ENCODE measurements at places on chromosomes 6 and 20.

GRCh38 chr20:43842126-43843020 lies 72.3 kb upstream of the TOX2 start:
- no peak for DNase-seq

DNA sequence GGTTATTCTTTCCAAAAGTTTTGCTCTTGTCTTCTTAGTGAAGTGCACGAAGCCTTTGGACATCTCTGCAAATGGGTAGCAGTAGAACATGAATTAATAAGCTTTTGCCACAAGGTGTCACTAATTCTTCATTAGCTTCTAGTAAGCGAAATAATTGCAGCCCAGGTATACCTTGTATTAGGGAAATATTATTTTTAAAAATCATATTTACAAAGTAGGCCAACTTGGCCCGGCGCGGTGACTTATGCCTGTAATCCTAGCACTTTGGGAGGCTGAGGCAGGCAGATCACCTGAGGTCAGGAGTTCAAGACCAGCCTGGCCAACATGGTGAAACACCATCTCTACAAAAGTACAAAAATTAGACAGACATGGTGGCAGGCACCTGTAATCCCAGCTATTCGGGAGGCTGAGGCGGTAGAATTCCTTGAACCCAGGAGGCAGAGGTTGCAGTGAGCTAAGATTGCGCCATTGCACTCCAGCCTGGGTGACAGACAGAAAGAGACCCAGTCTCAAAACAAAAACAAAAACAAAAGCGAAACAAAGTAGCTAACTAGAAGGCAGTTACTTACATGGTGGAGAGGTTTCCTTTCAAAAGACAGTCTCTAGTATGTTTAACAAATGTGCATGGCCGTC lies 8.8 kb upstream of the RSPH3 start:
- DNase-seq: no peak

DNA sequence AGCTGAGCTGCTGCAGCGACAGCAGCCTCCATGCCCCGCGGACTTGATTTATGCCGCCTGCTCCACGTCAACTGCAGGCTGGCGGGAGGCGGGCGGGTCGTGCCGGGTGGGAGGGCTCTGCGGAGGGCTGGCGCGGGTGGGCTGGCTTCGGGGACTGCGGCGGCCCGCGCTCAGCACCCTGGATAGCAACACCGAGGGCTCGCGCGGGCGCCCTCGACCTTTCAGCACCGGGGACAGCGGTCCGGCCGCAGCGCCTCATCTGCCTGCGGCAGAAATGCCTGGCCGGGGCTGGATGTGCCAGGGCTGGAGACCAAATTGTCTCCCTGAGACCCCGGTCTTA lies 792 bp downstream of the SNAP25 start:
- no peak for DNase-seq

DNA sequence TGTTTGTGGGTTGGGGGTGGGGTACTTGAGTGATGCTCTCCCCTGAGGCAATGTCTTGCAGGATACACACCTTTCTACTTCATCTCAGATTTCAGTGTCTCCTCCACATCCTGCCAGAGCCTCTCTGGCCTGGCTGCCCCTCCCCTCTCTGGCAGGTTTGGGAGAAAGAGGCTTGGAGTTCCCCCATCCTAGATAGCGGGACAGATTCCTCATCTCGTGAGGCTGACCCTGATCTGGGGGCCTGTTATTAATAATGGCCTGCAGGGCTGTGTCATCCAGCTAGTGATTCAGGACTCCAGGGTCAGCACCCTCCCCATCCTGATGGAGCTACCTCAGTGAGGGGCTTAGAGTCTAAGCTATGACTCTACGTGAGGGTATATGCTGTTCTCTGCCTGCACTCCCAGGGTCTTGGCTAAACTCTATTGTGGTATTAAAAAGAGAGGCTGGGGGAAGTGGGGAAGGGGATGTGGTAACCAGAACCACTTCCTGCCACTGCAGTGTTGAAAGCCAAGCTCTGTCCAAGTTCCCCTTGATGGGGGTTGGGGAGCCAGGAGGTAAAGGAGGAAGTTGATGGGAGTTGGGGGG lies 3.7 kb upstream of the MMP9 start:
- DNase-seq: no peak

GRCh38 chr6:132101535-132101934 lies 150.4 kb upstream of the CCN2 start:
- no peak for DNase-seq

GRCh38 chr6:152680151-152680550 lies 17.5 kb upstream of the MYCT1 start:
- DNase-seq: no peak

DNA sequence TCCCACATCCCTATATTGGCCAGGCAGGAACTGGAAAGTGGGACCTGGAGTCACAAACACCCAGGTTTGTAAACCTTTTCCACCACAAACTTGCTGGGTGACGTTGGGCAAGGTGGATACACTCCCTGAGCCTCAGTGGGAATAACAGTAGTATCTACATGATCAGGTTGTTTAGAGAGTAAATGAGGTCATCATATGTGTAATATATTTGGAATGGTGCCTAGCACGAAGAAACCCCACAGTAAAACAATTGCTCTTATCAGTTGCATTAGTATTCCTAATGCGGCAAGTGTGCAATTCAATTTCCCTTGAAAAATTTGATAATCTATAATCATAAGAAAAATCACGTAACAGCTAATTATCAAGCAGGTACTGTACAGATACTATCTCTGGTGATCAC lies 51.9 kb downstream of the HIVEP2 start:
- DNase-seq: no peak

DNA sequence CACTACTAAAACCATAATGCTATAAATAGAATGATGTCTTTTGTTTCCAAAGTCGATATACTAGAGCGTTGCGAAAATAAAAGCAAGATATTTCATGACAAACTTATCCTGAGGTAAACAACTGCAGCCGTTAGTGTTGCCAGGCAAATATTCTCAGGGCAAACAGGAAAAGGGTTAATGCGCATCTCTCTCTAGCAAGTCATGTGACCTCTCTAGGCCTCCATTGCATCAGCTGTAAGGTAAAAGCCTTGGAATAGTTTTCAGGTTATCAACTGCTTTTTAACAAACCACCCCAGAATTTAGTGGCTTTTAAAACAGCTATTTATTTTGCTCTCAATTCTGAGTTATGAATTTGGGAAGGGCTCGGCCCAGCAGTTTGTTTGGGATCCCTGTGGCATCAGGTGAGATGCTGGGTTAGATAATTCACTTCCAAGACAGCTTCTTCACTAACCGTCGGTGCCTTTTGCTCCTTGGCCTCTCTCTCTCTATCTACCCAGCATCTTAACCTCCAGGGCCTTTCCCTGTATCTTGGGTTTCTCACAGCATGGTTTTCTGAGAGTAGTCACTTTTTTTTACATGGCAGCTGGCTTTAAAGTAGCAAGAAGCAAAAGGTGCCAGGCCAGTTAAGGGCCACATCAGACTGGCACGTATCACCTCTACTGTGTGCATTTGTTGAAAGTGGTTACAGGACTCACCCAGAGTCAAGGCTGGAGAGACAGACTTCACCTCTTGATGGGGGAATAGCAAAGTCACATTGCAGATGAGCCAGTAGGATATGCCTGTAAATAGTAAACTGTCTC lies 39.2 kb upstream of the LTV1 start:
- DNase-seq: no peak

DNA sequence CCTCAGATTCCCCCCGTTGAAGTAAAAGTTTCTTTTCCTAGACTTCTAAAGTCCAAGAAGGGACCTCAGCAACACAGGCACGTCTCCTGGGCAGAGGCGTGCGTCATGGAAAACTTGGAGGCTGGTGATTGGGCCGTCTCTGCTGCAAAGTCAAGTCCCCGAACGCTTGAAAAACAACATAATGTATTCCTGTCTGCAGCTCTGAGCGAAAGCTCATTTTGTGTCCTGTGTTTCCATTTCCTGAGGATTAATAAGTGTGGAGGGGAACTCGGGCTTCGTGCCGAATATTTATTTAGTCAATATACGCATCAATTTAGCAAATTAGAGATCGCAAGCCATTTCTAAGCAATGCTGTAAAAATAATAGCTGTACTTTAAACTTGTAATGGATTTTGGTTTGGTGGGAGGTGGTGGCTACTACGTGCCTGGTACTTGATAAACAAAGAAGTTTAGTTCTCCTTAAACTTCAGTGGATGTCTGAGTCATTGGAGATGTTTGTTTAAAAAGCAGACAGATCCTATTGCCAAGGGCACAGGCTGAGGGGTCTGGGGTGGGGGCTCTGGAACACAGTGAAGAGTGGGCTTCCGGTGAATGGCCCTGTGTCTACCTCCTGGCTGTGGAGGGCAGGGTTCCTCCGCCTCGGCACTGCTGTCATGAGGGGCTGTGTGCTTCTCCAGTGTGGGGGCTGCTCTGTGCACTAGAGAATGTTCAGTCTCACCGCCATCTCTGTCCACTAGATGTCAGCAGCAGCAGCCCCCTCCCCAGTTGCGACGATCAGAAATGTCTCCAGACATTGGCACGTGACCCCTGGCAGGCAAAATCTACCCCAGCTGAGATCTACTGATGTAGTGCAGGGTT lies 21.8 kb downstream of the PCK1 start:
- no peak for DNase-seq

DNA sequence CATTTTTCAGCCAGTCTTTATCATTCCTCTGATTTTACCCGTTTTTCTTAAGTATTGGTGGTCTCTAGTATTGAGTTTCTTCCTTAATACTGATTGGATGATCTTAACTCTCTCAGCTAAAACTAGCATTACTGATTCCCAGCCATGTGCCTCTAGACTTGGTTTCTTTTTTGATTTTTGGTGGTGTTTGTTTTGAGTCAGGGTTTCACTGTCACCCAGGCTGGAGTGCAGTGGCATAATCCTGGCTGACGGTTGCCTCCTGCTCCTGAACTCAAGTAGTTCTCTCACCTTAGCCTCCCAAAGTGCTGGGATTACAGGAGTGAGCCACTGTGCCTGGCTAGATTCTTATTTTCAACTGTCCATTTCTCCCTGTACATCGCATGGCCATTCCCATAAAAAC lies 24.9 kb downstream of the DPPA5 start:
- DNase-seq: no peak

DNA sequence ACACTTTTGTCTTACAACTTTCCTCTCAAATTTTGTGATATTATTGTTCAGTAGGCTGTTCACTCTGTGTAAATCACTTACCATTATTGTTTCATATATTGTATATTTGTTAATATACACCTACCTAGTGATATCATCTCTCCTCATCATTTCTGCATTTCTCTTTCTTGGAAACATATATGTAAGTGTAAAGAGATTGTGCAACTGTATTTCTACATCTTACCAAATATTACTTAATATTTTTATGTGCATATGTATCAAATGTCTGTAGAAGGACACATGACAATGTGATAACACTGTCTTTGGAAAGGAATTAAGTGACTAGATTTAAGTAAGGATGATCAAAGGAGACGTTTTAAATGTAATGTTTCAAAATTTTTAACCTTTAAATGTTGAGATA lies 30.2 kb downstream of the ZNF322 start:
- no peak for DNase-seq

Data from stimulated activated CD4-positive, alpha-beta T cell treated with anti-CD3 and anti-CD28 coated beads, Interleukin-1b, Interleukin-23, amount 100 ng/mL, for 1 hour (primary cell).